Occipital lobe (tissue), 3 donors: ENCODE measurements at places on chromosomes 1 and 21. TPM values are rescaled to one million over a fixed set of nuclear protein-coding genes. Genes with fewer than 3 reads are reported as not detected.

GRCh38 chr1:220189750-220190347, 82.4 kb downstream of the RAB3GAP2 start:
- DNase-seq, result no peak

- DNase-seq, result no peak
These were observed 199.8 kb downstream of the ST6GALNAC3 start for GRCh38 chr1:76274302-76274701.

DNA sequence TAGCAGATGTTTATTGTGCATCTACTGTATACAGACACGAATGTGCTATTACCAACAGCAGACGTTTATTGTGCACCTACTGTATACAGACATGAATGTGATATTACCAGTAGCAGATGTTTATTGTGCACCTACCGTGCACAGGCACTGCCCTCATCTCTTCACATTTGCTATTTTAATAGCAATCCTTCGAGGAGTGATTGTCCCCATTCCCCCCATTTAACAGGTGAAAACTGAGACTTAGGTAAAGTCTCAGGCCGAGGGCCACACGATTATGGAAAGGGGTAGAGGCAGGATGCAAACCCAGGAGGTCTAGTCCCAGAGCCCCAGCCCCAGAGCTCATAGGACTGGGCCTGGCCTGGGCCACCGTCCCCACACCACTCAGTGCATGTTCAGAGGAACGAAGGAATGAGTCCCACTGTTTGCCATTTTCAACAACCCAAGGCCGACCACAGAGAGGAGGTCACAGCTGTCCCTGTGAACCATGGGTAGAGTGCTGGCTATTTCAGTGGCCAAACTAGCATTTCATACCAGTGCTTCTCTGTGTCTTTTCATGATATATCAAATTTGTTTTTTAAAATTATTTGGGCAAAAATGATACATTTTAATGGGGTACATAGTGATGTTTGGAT, 114.4 kb upstream of the TMEM51 start:
- no peak for DNase-seq

GRCh38 chr1:158311066-158311465, 20.3 kb downstream of the CD1B start:
- no peak for DNase-seq

GRCh38 chr1:218895064-218895587, 278.6 kb upstream of the LYPLAL1 start:
- DNase-seq, result no peak

DNA sequence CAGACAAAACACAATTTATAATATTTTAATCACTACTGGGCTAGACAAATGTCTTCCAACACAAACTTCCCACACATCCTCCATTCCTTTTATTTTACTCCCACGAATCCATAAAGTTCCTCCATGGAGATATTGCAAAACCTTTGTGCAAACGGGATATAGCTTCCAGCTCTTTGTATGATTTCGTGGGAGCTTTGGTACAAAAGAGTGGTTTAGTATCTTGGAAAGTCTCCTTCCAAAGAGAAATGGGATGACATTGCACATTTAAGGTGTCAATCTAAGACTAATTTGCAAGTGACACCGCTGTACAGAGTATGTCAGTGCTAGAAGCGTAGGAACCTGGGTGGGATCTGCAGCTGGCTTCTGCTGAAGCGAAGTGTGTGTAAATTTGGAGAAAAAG, 455.2 kb upstream of the RUNX1 start:
- DNase-seq, result no peak

GRCh38 chr1:119006406-119007279, 18.5 kb upstream of the TBX15 start:
- DNase-seq, result no peak

GRCh38 chr1:9211291-9211811, 23.2 kb upstream of the H6PD start:
- no peak for DNase-seq

GRCh38 chr1:24932284-24932683, 2.2 kb upstream of the RUNX3 start:
- no peak for DNase-seq

DNA sequence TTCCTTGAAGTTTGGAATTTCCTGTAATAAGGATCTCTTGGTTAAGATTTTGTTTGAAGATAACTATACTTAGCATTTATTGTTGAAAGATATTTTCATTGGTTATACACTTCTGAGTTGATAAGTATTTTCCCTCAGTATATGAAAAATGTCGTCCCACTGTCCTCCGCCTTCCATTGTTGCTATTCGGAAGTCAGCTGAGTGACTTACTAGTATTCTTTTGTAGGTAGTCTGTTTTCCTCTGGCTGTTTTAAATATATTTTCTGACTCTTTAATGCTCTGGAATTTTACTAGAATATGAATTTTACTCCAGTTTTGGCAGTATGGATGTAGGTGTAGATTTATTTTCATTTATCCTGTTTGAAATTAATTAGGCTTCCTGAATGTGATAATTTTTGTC, 498.7 kb upstream of the NFIA start:
- DNase-seq, result no peak

PYHIN1 gene
- not detected for total RNA-seq

DNA sequence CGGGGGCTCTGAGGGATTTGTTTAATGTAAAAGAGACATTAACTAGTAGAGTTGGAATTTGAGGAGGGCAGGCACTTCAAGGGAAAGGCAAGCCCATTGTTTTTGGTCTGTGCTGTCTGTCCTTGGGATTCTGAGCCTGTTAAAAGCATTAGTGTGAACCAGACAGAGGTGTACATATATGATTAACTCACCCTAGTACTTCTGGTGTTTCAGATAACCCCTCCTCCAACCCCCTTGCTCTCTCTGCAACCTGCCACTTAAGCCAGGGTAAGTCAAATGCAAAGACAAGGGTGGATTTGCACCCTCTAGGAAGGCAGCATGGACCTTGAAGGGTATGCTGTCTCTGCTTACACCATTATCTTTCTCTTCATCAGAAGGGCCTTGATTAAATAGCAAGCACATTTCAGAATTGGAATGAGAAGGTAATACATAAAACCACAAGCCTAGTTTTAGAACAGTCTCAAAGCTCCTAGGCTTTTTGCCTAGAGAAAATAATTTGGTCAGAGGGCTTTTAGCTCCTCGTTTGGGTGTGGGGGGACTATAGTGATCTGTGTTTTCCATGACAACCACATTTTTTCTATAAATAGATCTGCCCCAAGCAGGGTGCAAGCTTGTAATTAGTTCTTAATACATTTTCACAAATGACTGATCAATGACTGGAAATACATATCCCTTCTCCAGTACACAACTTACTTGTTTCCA, 120.7 kb upstream of the SGIP1 start:
- DNase-seq, result no peak

HPCAL4 gene
- 51.2 TPM for total RNA-seq

DNA sequence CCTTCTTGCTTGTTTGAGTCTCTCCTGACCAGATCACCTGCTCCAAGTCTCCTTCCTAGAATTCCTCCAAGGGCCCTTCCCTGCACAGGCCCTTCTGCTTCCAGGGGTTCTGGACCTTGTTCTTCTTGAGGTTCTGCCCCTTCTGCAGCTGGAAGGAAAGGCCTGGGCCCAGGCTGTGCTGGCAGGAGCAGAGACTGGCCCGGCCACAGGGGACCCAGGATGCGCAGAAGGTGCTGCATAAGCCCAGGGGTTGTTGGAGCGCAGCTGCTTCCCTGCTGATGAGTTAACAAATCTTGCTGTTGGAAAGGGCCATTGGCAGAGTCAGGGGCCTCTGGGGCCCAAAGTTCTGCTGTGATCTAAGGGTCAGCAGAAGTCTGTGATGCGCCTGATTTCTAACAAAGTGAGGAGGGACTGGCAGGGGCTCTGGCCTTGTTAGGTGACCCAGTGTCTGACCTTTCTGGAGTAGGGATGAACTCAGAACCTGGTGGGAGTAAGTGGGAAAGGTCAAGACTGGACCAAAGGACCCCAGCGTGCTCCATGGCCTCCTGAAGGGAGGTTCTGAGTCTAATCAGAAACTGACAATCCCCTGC, 509.8 kb downstream of the PTPRU start:
- no peak for DNase-seq

GRCh38 chr21:45980697-45981096, 873 bp upstream of the COL6A1 start:
- no peak for DNase-seq

DNA sequence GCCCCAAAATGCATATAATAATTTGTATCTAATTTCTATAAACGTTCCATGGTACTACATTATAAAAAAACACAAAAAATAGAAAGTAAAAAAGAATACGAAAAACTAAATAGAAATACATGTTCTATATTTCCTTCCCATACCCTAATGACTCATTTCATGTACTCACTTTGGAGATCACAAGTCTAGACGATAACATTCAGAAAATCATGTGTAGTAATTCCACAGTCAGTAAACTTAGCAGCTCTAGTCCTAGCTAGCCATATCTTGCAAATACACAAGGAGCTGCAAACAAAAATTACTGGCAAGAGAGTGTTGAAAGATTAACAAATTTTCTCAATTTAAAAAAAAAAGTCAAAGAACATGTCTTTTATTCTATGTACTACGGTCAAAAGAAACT, 1.4 kb downstream of the GOLPH3L start:
- no peak for DNase-seq

UMODL1 gene
- not detected for total RNA-seq

DNA sequence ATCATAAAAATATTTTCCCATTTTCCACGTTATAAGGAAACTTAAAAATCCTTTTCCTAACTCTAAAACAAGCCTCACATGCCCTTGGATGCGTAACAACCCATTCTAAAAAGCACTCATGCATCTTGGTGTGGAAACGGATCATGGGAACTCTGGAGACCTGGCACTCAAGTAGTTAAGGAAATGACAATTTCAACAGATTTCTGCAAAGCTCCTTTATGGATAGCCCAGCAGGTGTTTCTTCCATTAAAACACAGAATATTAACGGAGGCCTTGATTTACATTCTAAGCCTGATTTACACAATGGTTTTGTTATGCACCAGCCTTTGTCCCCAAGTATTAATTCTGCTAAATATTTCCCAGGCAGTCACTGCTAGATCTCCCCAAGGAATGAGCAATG, 12.9 kb downstream of the PARS2 start:
- no peak for DNase-seq

DNA sequence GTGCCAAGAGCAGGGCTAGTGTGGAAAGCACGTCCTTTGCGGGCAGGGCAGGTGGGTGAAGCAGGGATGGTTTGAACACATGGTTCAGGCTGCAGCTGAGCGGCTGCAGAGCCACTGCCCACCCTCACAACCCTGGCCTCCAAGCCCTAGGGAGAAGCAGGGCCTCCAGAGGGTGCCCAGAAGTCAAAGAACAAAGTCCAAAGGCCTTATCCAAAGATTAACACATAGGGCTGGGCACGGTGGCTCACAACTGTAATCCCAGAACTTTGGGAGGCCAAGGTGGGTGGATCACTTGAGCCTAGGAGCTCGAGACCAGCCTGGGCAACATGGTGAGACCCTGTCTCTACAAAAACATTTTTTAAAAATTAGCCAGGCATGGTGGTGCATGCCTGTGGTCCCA, 46.8 kb downstream of the CAPN8 start:
- DNase-seq, result no peak

CYP4B1 gene
- not detected for total RNA-seq

DNA sequence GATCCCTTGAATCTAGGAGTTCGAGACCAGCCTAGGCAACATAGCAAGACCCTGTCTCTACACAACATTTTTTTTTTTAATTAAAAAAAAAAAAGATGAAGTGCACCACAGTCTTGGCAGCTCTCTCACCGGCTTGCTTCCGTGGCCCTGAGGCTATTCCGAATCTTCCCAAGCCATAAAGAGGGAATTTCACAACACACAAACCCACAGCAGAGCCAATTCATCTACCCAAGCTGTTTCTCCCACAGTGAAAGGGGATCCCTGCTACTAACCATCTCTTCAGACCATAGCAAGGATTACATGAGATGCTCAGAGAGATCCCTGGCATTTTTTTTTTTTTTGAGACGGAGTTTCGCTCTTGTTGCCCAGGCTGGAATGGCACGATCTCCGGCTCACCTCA, 8.3 kb upstream of the CHD5 start:
- no peak for DNase-seq

ANKRD34A gene
- total RNA-seq, result 2.2 TPM
